ENCODE measurements at places on chromosomes 5 and 9.

DNA sequence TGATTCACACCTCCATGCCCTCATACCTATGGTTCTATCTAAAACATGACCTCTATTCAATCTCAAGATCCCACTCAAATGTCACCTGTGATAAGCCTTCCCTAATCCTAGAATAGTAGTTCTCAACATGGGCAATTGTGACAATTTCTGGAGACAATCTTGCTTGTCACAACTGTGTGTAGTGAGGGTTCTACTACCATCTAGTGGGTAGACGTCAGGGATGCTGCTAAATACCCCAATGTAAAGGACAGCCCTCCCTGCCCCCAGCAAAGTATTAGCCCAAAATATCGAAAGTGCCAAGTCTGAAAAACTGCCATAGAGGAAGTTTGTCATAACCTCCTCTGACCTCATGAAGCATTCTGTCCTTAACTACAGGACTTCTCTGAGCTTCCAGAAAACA, 32.0 kb downstream of the TBCA start:
- no peak for DNase-seq

DNA sequence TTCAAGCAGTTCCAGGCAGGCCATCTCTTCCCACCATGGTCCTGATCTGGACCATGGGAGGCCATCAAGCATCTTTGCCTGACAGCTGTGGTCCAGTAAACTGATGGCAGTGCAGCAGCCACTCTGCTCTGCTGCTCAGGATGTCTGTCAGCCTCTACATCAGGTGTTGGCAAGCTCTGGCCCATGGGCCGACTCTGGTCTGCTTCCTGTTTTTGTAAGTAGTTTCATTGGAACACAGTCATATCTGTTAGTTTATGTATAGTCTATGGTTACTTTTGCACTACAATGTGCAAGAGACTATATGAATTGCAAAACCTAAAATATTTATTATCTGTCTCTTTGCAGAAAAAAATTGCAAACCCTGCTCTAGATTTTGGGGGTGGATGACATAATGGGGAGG, 225.0 kb downstream of the KCTD16 start:
- no peak for DNase-seq

DNA sequence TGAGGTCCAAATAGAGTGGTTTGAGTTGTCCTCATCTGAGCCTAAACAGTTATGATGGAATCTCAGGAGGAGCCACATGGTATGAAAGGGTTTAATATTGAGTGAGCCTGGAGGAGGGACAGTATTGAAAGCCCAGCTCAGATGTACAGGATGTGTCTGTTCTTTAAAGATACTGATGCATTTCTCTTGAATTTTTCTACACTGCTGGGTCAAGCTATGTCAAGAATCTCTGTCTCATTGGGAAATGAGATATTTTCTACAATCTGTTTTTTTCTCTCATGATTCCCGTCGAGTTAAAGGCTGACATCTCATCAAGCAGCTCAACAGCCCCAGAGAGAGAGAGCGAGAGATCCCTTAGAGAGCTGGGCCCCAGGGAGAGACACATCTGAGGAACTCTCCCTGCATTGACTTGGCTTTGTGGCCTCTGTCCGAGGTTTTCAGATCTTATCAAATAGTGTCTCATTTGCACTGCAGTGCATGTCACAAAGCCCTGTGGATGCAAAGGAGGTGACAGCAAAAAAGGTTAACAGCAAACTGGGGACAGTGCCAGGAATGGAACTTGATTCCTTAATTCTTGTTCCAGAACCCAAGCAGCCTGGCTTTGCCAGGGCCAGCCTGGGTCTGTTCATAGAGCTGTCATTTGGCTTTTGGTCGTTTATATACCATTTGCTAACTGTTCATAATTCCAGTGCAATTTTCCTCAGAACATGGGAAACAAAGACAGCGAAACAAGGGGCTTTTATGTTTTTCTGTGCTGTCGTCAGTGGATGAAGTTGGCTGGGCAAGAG, 19.0 kb upstream of the ACTBL2 start:
- peak; percentile 20 for DNase-seq

DNA sequence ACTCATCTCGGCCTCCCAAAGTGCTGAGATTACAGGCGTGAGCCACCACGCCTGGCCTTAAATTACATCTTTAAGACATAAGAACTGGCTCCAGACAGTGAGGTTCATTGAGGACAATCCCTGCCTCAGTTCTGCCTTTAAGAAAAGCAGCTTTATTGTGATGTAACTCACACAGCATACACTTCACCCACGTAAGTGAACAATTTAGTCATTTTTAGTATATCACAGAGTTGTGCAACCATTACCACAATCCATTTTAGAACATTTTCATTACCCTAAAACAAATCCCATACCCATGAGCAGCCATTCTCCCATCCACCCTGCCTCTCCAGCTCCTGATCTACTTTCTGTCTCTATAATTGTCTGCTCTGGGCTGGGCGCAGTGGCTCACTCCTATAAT, 24.0 kb upstream of the LTC4S start:
- DNase-seq: no peak

DNA sequence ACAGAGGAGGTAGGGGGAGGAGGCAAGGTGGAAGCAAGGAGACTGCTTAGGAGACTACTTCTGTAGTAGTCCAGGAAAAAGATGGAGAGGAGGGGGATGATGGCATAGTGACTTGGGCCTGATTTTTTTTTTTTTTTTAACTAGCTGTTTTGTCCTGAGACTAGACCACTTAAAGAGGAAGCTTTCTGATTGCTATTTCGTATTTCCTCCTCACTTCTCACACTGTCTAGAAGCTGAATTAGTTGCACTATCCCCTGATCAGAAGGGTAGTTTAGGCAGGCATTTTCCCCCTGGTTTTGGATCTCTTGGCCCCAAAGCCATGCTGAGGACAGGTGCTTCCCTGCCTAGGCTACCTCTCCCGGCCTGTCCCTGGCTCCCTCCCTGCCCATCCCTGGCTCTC, 14.9 kb downstream of the LARP1 start:
- no peak for DNase-seq

DNA sequence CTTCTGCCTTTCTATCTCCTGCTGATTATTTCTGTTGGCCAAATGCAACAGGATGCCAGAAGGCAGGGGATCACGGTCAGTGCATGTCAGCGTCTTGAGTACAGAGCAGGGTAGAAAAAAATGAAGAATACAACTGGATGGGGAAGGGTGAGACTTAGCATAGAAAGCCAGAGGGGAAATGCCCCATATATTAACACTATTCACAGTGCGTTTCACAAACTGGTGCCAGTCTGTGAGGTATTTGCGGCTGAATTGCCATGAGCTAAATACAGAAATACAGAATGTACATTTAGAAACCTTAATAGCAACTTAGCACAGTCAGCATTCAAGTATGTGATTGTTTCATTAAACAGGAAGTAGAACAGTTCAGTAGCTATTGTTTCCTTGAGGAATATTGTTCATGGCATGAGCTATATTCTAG, 31.0 kb upstream of the SLC1A3 start:
- DNase-seq: peak; percentile 54

DNA sequence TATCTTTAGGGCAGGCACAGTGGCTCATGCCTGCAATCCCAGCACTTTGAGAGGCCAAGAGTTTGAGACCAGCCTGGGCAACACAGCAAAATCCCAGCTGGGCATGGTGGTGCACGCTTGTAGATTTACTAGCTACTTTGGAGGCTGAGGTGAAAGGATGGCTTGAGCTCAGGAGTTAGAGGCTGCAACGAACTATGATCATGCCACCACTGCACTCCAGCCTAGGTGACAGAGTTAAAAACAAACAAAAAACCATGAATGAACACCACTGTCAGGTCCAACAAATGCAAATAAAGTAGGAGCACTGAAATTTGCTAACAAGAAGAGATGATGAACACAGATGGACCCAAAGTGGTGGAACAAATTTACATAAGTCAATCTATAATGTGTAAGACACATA, 4.9 kb downstream of the PTBP3 start:
- DNase-seq: no peak

DNA sequence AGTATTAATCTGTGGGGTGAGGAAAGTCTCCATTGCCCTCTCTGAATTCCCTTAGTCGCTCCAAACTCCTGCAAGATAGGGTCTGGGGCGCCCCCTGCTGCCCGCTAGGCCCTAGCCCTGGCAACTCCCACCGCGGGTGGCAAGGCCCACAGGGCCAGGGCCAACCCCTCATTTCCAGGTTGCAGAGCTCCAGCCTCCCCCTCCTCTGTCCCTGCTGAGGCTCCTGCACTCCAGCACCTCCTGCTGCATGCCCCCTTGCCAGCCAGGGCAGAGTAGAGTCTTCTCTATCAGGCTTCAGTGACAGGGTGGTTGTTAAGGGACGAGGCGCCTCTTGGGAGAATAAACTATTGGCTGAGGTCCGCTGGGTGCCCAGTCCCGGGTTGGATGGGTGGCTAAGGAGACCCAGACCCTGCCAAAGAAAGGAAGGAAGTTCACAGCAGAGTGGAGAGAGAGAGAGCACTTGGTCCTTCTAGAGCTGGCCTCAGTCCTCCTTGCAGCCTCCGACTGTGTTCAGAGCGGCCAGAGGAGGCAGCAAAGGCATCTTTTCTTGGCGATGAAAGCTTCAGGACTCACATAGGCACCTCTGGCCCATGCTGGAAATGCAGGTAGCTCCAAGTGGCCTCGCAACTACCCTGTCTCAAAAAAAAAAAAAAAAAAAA, 45.6 kb downstream of the SAR1B start:
- DNase-seq: peak; percentile 63

GRCh38 chr5:74641735-74642542, 1.4 kb upstream of the ENC1 start:
- peak; percentile 86 for DNase-seq

DNA sequence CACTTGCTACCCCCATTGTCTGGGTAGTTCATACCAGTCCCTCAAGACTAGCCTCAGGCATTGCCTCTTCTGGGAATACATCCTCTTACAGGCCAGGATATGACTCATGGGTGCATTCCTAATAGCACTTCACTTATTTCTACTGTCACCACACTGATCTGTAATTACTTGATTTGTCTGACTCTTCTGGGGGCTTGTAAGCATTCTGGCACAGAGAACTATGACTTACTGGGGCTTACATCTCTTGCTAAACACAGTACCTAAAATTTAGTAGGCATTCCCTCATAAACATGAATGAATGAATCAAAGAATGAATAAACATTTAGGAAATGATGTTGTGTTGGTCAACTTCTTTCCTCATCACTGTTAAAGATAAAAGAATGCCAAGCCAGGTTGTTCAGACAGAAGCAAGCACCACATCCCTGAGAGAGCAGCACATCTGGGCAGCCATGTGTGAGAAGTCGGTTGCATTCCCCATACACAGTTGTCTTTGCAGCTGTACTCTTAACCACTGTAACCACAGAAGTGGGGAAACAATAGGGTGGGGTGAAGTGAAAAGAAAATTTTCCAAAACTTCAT, 27.6 kb downstream of the IL7R start:
- DNase-seq: peak; percentile 95

GRCh38 chr5:56389261-56389660, 156.1 kb upstream of the ANKRD55 start:
- DNase-seq: no peak

DNA sequence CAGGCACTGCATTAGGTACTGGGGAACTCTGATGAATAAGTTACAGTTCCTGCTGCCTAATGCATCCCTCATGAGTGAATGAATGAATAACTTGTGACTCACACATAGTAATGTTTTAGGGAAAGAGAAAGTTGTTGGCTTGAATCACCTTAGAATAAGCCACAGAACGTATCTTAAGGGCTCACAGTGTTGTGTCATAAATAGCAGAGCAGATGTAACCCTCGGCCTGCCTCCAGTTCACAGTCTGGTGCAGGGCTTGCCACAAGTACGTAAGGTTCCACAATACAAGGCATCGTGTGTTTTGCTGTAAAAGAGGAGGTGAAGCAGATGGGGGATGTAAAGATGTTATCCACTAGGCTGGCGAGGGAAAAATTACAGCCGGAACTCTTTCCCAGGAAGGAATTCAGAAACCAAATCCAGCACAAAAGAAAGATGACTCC, 218.7 kb downstream of the TRPM3 start:
- DNase-seq: peak; percentile 98

DNA sequence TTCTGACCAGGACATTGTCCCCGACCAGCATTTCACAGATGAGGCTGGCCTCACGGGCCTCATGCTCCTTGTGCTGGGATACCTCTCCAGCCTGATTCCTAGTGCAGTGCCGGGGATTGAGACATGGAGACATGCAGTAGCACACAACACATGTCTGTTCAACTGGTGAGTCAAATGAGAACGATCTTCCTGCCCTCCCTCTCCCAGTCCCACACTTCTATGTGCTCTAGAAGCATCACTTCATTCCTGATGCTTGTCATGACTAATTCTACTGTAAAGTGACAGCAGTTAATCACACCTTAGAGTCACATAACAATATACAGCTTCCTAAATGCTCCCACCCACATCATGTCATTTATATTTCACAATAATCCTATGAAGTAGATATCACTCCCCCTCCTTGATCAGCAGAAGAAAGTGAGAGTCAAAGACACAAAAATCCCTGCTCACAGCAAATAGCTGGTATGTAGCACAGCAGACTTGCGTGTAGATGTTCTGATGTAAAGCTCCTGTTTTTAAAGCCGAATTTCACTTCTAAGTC, 101.8 kb downstream of the CCDC192 start:
- peak; percentile 57 for DNase-seq

- DNase-seq: no peak
Measured at GRCh38 chr5:31196309-31196708, 2.8 kb downstream of the CDH6 start.

DNA sequence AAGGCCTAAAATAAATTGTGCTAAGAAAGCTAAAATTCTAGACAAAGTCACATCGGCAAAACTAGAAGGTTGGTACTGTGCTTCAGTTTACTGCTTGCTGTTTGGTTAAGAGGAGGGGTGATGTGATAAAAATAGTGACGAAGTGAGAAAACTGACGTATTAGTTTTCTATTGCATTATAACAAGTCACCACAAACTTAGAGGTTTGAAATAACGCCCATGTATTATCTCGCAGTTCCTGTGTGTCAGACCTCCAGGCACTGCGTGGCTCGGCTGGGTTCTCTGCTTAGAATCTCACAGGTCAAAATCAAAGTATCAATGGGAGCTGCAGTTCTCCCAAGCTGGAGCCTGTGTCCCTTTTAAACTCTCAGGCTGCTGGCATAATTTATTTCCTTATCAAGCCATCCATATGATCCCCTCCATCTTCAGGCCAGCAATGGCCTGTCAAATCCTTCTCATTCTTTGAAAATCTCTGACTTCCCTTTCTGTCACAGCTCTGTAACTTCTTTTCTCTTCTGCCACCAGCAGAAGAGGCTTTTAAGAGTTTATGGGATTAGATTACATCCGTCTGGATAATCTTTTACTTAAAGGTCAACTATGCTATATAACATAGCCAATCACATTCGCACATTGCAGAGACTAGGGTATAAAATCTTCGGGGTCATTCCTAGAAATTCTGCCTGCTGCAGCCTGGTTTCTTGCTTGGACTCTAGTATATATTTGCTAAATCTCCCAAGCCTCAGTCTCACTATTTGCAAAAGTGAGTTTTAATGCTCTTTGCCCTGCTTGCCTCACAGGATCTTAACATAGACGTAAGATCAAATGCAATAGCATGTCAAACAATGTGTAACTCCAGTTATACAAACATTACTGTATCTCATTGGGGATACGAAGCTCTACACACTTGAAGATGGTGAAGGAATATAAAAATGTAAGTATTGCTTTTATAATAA, 104.0 kb upstream of the CDKN2B start:
- no peak for DNase-seq

All from fibroblast of skin of right quadriceps (primary cell).